ENCODE measurements at places on chromosomes 16 and 17.
A peak's percentile ranks its signal among the peaks of the same experiment; 100 is the strongest.

DNA sequence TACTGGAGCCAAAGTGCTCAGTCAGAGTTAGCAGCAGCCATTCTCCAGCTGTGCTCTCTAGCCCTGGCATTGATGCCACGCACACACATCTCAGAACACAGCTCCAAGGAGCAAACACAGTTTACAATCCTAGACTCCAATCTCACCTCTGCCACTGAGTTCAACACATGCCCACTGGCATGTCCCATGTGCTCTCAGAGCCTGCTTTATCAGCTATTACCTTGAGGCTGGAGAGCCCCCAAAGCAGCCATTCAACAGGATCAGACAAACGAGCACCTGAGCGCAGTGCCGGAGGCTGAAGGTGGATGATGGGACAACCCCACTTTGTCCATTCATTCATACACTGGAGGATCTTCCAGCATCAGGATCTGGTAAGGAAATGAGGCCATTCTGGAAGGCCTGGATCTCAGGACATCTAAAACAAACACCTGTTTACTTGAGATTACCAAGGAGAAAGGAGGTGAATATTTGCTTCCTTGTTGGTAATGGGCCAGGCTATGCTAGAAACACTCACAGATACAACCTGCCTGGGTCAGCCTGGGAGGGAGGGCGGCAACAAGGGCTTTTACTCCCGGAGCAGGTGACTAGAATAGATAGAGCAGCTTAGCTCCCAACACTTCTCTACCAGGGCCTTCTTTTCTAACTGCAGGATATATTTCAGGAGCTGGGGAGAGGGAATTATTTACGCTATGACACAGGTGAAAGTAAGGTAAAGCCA is 25.4 kb downstream of the RANBP10 start:
- DNase-seq, result no peak

DNA sequence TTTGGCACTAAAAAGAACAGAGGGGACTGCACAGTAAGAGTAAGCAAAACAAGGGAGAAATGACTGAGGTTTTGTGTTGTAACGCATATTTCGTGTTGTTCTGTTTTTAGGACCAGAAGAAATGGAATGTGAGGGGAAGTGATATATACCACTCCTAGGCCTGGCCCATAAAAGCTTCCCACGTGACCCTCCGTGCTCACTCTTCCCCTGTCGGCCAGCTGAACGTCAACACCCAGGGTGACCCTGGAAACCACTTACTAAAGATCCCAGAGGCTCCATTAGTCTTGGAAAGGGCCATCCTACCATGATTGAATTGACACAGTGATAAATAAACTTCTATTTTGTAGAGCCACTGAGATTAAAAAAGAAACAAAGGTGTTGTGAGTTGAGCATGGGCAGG is 79.8 kb downstream of the HELZ start:
- DNase-seq, result no peak

GRCh38 chr16:68395167-68395786 is 53.0 kb downstream of the SMPD3 start:
- DNase-seq, result no peak

DNA sequence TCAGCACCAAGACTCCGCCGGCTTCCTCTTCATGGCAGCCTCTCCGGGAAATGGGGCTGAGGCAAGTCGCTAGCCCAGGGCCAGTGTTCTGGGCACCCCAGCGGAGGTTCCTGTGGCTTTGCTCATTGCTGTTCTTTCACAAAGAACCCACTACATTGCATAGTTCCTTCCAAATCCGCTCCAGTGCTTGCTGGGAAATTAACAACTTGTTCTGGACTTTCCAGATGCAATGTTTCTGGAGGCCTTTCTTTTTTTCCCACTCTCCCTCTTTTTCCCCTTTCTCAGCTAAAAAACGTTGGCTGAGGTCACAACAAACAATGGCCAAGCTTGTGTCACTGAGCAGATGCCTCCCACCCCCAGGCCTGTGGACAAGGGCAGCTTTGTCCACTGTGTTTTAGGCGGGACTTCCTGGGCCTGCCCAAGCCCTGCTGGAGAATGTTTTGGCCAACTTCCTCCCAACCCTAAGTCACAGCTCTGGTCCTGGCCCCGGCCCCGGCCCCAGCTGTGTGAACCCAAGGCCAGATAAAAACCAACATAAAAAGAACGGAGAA is 131.5 kb upstream of the RCVRN start:
- DNase-seq, result no peak

DNA sequence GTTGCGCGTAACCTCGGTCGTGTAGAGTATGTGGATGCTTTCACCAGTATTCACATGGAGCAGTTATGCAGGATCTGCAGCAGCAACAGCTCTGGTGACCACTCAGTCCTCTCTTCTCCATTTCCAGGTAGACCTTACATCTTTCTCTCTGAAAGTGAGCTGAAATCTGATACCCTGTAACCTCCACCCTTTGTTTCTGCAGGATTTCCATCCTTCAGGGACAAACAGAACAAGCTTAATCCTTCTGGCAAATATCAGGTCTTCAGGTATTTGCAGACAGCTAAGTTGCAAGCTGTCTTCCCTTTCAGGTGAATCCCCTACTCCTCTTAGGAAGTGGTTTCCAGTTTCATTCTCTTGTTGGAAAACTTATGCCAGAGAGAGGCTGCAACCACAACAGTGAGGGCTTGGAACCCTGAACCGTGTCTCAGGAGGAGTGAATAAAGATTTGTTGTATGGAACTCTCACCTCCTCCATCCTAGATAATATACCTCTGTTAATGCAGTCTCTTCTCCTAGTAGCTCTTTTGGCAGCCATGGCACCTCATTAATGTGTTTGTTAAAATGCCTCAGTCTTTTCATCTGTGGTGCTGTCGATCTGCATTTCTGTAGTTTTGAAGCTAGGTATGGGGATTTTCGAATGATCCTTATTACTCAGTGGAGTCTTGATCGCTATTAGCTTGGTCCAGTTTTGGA is 172.5 kb downstream of the PRKCA start:
- no peak for DNase-seq

GRCh38 chr17:40819528-40820125 is 2.8 kb downstream of the KRT10 start:
- DNase-seq, result no peak

DNA sequence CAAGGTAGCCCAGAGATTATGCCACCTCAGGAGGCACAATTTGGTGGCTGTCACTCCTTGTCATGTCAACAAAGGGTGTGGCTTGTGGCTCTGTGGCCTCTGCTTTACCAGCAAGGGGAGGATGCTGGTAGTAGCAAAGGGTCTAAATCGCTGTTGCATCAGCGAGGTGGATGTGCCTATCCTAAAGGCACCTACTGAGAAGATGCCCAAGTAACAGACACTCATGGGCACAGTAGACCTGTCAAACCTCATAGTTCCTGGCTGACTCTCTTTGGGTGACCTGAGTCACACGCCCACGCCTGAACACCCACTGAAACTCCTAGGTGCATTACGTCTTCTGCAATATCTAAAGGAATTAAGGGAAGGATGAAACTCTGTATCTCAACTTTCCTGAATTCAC is 139.5 kb downstream of the PRKCB start:
- DNase-seq, result no peak

DNA sequence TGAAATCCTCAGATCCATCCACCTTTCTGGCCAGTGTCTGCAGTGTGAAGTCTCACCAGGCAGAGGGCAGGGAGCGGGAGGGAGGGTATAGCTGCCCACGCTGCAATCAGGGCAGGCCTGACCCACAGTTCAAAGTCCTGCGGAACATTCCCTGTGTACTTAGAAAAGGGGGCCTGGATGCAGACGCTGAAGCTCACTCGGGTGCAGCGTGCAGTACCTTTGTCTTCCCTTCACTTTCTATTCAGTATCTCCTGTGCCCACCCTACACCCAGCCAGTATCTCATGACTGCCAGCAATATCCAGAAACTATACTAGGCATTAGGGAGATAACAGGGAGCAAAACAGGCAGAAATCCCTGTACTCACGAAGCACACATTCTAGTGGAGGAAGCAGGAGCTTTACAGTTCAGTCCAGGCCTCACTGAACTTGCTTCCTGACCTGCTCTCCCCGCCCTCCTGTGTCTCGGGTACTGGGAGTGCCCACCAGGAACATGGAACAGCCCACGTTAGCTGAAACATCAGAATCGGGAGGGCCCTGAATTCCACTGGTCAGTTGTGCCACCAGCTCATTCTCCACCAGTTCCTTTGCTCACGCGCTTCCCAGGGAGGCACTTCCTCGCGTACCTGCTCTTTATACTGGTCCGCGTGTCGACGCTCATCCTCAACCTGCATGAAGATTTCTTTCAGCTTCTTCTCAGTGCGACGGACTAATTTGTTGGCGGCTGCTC is 42.2 kb downstream of the NDEL1 start:
- DNase-seq, result peak; percentile 80

GRCh38 chr16:48556913-48557351 is 53.0 kb downstream of the N4BP1 start:
- DNase-seq, result no peak

DNA sequence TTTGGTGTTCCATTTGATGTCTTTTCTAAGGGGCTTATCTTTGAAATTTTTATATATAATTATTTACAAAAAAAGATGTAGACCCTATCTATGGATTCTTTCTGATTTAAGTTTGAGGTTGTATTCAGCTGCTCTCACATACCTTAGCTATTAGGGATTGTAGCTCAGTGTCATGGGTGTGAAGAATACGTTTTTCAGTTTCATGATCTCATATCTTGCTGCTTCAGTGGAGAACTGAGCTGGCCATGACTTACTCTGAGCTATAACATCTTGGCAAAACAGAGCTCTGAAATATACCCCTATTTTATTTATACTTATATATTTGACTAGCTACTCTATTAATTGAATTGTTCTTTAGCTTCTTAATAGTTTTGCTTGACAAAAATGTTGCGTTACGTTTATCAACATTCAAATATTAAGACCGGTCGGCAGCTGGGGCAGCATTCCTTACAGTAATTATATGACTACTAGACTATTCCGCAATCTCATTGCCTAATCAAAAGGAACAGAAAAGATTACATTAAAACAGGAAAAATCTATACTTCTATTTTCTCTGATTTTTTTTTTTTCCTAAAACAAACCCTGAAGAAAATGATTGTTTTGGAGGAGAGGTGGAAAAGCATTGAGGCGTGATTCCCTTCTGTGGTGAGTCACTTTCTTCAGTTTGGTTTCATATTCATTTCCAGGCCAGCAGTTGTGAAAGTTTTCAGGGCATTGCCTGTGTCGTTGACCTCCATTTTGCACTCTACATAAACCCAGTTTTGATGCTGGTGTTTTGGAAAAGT is 24.1 kb upstream of the KRT24 start:
- no peak for DNase-seq

DNA sequence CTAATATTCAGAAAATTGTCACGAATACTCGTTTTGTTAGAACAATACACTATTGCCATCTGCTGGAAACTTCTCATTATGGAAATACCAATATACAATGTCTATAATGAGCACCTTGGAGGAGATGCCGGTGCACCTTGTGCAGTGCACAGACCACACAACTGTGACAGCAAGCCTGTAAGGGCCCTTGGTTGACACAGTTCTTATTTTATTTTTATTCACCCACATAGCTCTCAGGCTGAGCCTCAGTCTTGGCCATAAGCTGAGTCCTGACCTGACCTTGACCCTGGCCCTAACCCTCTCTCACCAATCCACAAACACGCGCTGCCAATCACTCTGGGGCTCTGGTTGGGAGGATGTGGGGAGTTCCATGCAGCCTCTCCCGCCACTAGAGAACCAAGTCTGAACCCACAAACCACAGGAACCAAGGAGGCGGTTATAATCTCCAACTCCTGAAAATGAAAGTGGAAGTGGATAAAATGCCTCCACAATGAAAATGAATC is 7.6 kb downstream of the AIPL1 start:
- no peak for DNase-seq

GRCh38 chr16:68889508-68890150 is 46.3 kb downstream of the TANGO6 start:
- DNase-seq, result no peak

- no peak for DNase-seq
Observed at GRCh38 chr17:66540131-66540781, 237.8 kb downstream of the PRKCA start.

DNA sequence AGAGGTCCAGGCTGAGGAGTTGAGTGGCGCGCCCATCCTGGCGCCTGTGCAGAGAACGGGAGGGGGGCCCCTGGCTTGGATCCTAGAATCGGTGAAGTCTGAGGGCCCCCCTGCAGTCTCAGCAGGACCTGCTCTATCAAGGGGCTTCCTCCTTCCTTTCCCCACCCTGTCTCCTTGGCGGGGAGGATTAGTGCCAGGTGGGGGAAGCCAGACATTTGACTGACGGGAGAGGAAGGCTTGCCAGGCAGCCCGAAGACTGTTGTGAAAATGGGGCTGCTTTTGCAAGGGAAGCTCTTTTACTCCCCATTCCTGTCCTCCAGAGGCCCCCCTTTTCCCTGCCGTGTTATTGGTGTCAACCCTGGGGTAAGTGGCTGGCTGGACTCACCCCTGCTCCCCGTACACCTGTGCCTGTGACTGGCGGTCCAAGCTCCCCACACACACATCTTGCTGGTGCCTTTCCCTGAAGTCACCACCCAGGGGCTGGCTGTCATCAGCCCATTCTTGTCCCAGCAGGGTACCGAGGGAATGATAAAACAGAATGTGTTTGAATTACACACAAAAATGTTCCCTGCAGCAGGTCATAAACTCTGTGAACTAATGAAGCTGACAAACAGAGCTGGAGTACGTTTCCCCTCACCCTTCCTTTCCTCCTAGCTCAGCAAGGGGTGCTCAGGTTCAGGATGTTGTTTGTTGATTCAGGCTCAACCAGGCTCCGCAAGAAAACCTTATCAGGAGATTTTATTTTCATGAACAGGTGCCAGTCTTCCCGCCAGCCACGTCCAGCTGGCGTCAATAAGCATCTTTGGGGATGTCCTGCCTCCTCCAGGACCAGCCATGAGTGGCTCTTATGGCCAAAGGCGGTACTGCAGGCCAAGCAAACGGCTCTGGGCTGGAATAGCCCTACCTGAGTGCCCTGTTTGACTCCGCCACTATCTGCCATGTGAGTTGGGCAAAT is 4.4 kb upstream of the ARMC7 start:
- no peak for DNase-seq

GRCh38 chr17:58531122-58531521 is 16.7 kb upstream of the MTMR4 start:
- DNase-seq, result no peak

- DNase-seq, result no peak
Observed at GRCh38 chr16:75250809-75251279, 580 bp downstream of the BCAR1 start.

- no peak for DNase-seq
Observed at GRCh38 chr16:2187212-2187611, 9.2 kb downstream of the CASKIN1 start.

DNA sequence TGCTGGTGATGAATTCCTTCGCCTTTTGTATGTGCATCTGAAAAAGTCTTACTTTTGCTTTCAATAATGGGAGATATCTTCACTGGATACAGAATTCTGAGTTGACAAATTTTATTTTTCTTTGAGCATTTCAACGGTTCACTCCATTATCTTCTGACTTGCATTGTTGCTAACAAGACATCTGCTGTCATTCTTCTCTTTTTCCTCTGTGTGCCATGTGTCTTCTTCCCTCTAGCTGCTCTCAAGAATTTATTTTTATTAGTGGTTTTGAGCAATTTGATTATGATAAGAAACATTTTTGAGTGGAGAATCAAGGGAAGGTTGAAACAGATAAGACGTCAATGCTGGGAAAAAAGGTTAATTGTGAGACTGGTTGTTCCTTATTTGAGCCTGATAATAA is 471.8 kb downstream of the CDH13 start:
- no peak for DNase-seq

Data from lower leg skin (tissue), 4 donors.